ENCODE measurements at places on chromosomes 4 and X.
A peak's percentile ranks its signal among the peaks of the same experiment; 100 is the strongest.

DNA sequence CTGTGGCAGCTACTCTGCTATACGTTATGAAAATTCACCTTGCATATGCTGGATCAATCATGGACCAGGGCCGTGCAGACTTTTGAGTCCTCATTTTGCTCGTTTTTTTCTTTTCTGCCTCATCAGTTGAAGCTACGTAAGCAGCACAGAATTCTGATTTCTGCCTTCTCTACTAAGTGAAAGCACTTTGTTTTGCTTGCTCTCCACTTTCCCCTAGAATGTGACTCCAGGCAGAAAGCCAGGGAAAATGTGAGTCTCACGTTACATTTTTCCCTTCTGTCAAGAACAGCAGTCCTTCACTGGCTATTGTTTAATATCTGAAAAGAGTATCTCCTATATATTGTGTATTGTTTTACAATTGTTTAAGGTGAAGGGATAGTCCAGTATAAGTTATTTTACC lies 1840.1 kb downstream of the PCDH7 start:
- no peaks in the 10 kb centered on the region for H3K27me3 ChIP-seq
- H3K27ac ChIP-seq: no peak overlapping the region
- H3K36me3 ChIP-seq: no peaks in the 10 kb centered on the region
- H3K4me1 ChIP-seq: no peaks in the 10 kb centered on the region

GRCh38 chr4:89715631-89716030 lies 121.3 kb downstream of the SNCA start:
- no peaks in the 10 kb centered on the region for H3K4me1 ChIP-seq
- H3K4me3 ChIP-seq: no peak overlapping the region
- DNase-seq: no peak

- no peaks in the 10 kb centered on the region for H3K27me3 ChIP-seq
- no peaks in the 10 kb centered on the region for H3K36me3 ChIP-seq
- no peaks in the 10 kb centered on the region for H3K4me1 ChIP-seq
- H3K27ac ChIP-seq: no peak overlapping the region
- no peak for DNase-seq
These were observed 52.1 kb upstream of the TEX13D start for GRCh38 chrX:124280294-124280902.

- DNase-seq: no peak
- H3K4me1 ChIP-seq: peaks cover 6% of the 10 kb centered on the region
- H3K4me3 ChIP-seq: no peak overlapping the region
- no peak overlapping the region for H3K27ac ChIP-seq
- H3K27me3 ChIP-seq: no peaks in the 10 kb centered on the region
These were observed 54.6 kb downstream of the GAB1 start for GRCh38 chr4:143391261-143391660.

- no peak overlapping the region for H3K4me3 ChIP-seq
- no peak overlapping the region for H3K27ac ChIP-seq
- no peaks in the 10 kb centered on the region for H3K4me1 ChIP-seq
- H3K36me3 ChIP-seq: no peaks in the 10 kb centered on the region
These were observed 72.8 kb upstream of the MAPK10 start for GRCh38 chr4:86432559-86433134.

GRCh38 chr4:173025131-173025530 lies 143.5 kb upstream of the GALNT7 start:
- H3K36me3 ChIP-seq: no peaks in the 10 kb centered on the region
- no peaks in the 10 kb centered on the region for H3K27me3 ChIP-seq
- DNase-seq: peak; percentile 71
- no peaks in the 10 kb centered on the region for H3K4me1 ChIP-seq
- H3K4me3 ChIP-seq: no peak overlapping the region

All from colonic mucosa (tissue), 4 donors.